ENCODE measurements at places on chromosomes 13 and 19.

DNA sequence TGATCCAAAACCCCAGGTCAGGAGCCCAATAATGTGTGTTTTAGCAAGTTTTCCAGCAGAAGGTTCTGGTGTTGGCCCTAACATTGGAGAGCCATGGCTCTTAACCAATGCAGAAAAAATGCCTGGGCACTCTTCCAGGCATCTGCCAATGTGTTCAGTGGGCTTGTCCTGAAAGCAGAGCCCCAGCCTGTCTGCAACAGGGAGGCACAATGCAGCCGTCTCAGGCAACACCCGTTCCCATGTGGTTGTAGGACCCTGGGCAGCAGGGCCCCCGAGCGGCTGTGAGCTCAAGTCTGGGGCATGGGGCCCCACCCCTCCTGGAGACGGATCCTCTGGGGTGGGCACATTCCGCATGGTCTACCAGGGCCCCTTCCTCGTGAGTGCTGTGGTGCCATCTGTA lies 58.1 kb upstream of the SIAH3 start:
- DNase-seq = no peak
- no peak overlapping the region for H3K4me3 ChIP-seq
- no peaks in the 10 kb centered on the region for H3K27me3 ChIP-seq
- no peaks in the 10 kb centered on the region for H3K4me1 ChIP-seq
- H3K27ac ChIP-seq = no peak overlapping the region
- no peaks in the 10 kb centered on the region for H3K36me3 ChIP-seq

DNA sequence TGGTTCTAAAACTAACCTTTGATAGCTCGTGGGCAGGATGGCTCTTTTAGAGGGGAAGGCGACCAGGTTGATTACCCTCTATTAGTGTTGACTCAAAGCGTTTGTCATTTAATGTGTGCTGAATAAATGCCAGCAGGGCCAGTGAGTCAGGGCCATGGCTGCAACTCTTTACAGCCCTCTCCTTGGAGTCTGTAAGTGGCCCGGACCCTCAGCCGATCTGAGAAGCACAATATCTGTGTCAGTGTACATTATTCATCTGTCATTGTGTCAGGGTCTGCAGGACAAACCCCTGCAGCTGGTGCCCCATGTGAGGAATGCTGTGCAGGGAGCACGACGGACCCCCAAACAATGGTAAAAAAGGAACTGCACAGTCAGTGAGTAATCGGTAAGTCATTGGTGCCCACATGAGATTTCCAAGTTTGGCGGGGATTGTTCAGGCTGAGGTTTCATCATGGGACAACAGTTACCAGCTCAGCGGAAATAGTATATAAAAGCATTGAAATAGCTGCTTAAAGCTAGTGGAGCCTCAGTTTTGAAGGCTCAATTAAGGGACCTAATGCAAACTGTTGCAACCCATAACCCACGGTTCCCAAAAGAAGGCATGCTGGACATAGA lies 139.1 kb downstream of the ZNF675 start:
- no peak overlapping the region for H3K4me3 ChIP-seq
- DNase-seq = no peak
- H3K4me1 ChIP-seq = no peaks in the 10 kb centered on the region
- no peaks in the 10 kb centered on the region for H3K27me3 ChIP-seq

GRCh38 chr13:60347174-60347573 lies 49.8 kb upstream of the TDRD3 start:
- H3K4me3 ChIP-seq = no peak overlapping the region
- H3K4me1 ChIP-seq = no peaks in the 10 kb centered on the region
- DNase-seq = no peak
- no peaks in the 10 kb centered on the region for H3K27me3 ChIP-seq
- no peaks in the 10 kb centered on the region for H3K36me3 ChIP-seq

DNA sequence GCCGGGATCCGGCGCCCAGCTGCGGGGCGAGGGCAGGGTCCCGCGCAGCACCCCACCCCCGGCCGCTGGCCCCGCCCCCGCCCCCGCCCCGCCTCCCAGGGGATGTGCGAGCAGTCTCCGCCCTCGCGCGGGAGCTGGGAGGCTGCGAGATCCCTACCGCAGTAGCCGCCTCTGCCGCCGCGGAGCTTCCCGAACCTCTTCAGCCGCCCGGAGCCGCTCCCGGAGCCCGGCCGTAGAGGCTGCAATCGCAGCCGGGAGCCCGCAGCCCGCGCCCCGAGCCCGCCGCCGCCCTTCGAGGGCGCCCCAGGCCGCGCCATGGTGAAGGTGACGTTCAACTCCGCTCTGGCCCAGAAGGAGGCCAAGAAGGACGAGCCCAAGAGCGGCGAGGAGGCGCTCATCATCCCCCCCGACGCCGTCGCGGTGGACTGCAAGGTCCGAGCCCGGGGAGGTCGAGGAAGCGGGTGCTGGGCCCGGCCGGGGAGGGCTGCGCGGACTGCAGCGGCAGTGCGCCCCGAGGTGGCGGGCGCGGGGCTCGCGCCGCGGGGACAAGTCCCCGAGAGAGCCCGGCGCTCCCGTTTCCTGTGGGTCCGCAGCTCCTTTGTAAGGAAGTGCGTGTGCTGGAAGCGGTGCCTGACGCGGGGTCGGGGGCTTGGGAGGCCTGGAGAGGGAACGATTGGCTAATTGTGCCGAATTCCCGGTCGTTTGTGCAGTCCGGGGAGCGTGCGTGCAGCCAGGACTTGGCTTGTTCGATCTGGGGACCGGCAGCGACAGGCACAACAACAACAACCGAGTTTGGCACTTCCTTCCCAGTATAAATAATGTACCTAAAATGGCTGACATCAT lies at the start of gene ITM2B:
TSS of gene ITM2B (plus strand) at position 161 of the 843 bp plus-strand sequence. CDS start at position 316, 155 bp downstream.
- peak within 1 kb of the TSS; percentile 99 for H3K27ac ChIP-seq
- H3K4me3 ChIP-seq = peak within 1 kb of the TSS; percentile 100
- no peak for DNase-seq
- H3K4me1 ChIP-seq = peaks cover 42% of the 10 kb centered on the region

DNA sequence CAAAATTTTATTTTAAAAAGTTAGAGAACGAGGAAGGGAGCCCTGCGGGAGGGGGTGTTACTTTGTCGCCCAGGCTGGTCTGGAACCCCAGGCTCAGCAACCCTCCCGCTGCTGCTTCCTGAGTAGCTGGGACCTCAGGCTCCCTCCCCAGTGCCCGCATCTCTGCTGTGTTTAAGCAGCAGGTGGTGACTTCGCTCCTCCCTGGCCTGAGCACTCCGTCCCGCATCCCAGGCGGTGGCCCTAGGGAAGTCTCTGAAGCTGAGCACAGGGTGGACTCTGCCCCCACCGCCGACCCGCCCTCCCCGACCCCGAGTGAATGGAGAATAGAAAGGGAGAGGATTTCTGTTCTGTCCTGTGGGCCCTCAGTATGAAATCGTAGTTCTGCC lies 30.5 kb downstream of the ZNF701 start:
- H3K27ac ChIP-seq = peak overlapping the region; percentile 89
- H3K4me1 ChIP-seq = peaks cover 25% of the 10 kb centered on the region
- no peak for DNase-seq
- H3K27me3 ChIP-seq = no peaks in the 10 kb centered on the region
- peak overlapping the region; percentile 87 for H3K4me3 ChIP-seq

DNA sequence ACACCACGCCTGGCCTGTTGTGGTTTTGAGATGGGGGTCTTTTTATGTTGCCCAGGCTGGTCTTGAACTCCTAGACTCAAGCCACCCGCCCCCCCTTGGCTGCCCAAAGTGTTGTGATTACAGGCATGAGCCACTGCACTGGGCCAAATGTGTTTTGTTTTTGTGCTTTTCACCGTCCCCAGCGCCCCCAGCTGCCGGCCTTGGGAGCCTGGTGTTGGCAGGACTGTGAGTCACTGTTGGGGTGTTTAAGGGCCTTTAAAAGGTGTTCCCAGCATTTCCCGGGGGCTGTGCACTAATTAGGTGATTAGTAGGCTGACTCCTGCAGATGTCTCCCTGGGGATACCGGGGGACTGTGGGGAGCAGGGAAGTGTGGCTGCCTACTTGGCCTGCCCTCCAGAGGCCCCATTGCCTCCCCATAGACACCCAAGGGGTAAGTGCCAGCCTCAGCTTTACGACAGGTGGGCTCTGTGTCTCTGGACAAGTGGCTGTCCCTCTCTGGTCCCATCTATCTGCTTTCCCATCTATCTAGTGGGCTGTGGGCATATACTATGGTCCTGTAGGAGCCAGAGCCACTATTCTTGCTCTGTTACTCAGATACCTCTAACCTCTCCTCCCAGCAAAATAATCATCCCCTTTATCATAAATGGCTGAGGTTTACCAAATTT lies 11.8 kb upstream of the TLE5 start:
- no peaks in the 10 kb centered on the region for H3K27me3 ChIP-seq
- no peaks in the 10 kb centered on the region for H3K4me1 ChIP-seq
- H3K27ac ChIP-seq = no peak overlapping the region
- DNase-seq = no peak
- no peaks in the 10 kb centered on the region for H3K36me3 ChIP-seq

- no peak for DNase-seq
- H3K27ac ChIP-seq = no peak overlapping the region
- H3K4me1 ChIP-seq = no peaks in the 10 kb centered on the region
- H3K4me3 ChIP-seq = no peak overlapping the region
Observed at GRCh38 chr19:737591-738093, 13.3 kb upstream of the MISP start.

DNA sequence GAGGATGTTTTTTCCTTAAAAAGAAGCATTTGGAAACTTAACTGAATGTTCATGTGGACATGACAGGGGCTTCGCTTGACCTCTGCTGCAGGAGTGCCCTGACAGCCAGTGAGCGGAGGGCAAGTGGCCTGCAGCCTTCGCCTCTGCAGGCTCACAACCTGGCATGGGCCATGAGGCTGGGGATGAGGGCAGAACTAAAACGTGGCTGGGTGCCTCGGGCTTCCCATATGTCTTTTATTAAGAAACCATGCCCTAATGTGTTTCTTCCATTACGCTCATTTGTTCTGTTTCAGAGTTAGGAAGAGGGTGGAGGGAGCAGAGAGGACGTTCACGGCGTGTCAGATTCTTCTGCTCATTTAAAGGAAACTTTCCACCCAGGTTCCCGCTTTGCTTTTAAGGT lies 2.9 kb downstream of the ARHGEF7 start:
- peak overlapping the region; percentile 2 for H3K4me3 ChIP-seq
- no peaks in the 10 kb centered on the region for H3K27me3 ChIP-seq
- peak overlapping the region; percentile 73 for H3K27ac ChIP-seq
- no peaks in the 10 kb centered on the region for H3K36me3 ChIP-seq
- DNase-seq = no peak
- H3K4me1 ChIP-seq = peaks cover 72% of the 10 kb centered on the region

DNA sequence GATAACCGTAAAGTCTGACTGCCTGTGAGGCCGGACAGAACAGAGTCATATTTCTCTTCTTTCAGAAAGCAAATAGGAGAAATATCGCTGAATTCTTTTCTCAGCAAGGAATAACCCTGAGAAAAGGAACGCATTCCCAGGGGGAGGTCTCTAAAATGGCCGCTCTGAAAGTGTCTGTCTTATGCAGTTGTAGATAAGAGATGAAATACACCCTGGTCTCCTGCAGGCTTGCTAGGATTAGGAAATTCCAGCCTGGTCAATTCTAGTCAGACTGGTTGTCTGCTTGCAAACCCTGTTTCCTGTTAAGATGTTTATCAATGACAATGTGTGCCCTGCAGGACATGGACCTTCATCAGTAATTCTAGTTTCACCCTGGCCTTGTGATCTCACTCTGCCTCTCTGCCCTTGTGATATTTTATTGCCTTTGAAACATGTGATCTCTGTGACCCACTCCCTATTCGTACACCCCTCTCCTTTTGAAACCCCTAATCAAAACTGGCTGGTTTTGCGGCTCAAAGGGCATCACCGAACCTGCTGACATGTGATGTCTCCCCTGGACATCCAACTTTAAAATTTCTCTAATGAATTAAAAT lies 934.8 kb upstream of the SPRY2 start:
- DNase-seq = no peak
- no peak overlapping the region for H3K27ac ChIP-seq
- H3K27me3 ChIP-seq = no peaks in the 10 kb centered on the region
- H3K4me1 ChIP-seq = no peaks in the 10 kb centered on the region
- H3K36me3 ChIP-seq = no peaks in the 10 kb centered on the region

- H3K4me1 ChIP-seq = peaks cover 18% of the 10 kb centered on the region
- H3K27me3 ChIP-seq = no peaks in the 10 kb centered on the region
- H3K27ac ChIP-seq = no peak overlapping the region
- H3K36me3 ChIP-seq = peaks cover 6% of the 10 kb centered on the region
- DNase-seq = no peak
Observed at GRCh38 chr19:51342631-51343569, 961 bp upstream of the VSIG10L start.

DNA sequence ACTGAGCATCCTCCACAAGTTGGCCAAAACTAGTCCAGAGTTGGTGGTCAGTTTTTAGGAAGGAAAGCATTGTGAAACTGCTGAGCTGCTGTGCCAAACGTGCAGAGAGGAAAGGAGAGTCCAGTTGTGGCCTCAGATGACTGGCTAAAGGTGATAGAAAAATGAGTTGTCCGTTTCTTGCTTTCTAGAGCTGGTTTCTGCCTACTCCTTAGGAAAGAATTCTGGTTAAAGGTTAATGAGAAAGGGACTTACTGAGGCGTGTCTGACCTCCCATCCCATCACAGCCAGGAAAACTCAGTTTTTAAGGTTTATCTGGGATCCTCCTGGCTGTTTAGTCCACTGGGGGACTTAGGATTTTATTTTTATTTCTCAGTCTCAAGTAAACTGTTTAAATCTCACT lies 1186.3 kb downstream of the UQCRFS1 start:
- no peaks in the 10 kb centered on the region for H3K36me3 ChIP-seq
- no peak for DNase-seq
- no peak overlapping the region for H3K4me3 ChIP-seq
- no peaks in the 10 kb centered on the region for H3K4me1 ChIP-seq

DNA sequence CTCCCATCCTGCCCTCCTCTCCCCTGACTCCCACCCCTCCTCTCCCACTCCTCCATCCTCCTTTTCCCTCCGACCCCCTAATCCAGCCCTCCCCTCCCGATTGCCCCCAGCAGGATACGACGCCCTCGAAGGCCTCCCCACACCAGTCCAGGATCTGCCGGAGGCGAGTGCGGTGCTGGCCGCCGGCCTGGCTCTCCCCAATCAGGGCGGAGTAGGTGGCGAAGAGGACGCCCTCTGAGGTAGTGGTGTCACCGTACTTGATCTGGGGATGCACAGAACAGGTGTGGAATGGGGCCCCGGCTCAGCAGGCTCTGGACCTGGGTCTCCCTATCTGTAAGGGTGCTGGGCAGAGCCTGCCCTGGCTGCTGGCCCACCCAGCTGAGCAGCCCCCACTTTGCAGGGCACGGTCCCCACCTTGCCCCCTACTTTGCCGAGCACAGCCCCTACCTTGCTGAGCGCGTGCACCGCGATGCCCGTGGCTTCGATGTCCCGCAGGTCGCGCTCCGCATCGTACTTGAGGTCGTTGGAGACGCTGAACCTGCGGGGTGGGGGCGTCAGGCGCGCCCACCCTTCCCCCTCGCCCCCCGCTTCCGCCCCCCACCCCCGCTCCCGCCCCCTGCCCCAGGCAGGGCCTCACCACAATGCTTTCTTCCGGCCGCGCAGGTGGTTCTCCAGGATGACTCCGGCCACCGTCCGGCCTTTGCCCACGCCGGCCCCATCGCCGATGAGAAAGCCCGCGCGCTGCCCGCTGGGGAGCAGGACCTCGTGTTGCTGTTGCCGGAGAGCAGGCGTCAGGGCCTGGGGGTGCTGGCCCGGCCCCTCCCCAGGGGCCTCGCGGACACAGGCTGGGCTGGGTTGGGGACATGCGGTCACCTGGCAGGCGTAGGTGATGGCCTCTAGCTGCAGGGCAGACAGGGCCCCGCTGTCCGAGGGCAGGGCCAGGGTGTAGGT lies 18.5 kb downstream of the GPX4 start:
- H3K4me1 ChIP-seq = peaks cover 26% of the 10 kb centered on the region
- DNase-seq = no peak
- peaks cover 90% of the 10 kb centered on the region for H3K36me3 ChIP-seq

GRCh38 chr19:4744451-4745174 lies 21.0 kb upstream of the DPP9 start:
- no peak overlapping the region for H3K4me3 ChIP-seq
- peaks cover 14% of the 10 kb centered on the region for H3K4me1 ChIP-seq
- H3K36me3 ChIP-seq = no peaks in the 10 kb centered on the region
- no peak for DNase-seq

Measured in thoracic aorta (tissue), 2 donors.